ENCODE measurements at places on chromosomes 11 and 22. TPM values are rescaled to one million over a fixed set of nuclear protein-coding genes. Genes with fewer than 3 reads are reported as not detected.

The GAB4 gene
- total RNA-seq: not detected

The FLRT1 gene
- total RNA-seq: not detected

The FAM227A gene
- 0.75 TPM for total RNA-seq

The TCN2 gene
- total RNA-seq: 0.11 TPM

The DRD4 gene
- 0.22 TPM for total RNA-seq

The CFAP300 gene
- not detected for total RNA-seq

The ZNF408 gene
- total RNA-seq: 14.4 TPM

The C22orf23 gene
- total RNA-seq: 0.37 TPM

The SLC29A2 gene
- total RNA-seq: 8.5 TPM

The ASRGL1 gene
- 6.5 TPM for total RNA-seq

The KLHDC7B gene
- 6.2 TPM for total RNA-seq

The TREH gene
- total RNA-seq: not detected

The CD3G gene
- total RNA-seq: 167 TPM

The LDHAL6A gene
- not detected for total RNA-seq

The SCGB1A1 gene
- total RNA-seq: not detected

The CCDC89 gene
- 0.20 TPM for total RNA-seq

The RFPL1 gene
- not detected for total RNA-seq

The TTC9C gene
- 36.7 TPM for total RNA-seq

The PAMR1 gene
- total RNA-seq: not detected

The SLC7A4 gene
- 0.13 TPM for total RNA-seq

The LRRC10B gene
- total RNA-seq: not detected

The CSNK2A3 gene
- total RNA-seq: 2.6 TPM

The MMP1 gene
- not detected for total RNA-seq

The MYO7A gene
- 0.31 TPM for total RNA-seq

The OR52H1 gene
- total RNA-seq: not detected

The MGAT3 gene
- 0.27 TPM for total RNA-seq

The OR51I1 gene
- total RNA-seq: not detected

The SMC1B gene
- 0.38 TPM for total RNA-seq

The GDPD4 gene
- not detected for total RNA-seq

The CYB5R2 gene
- 0.80 TPM for total RNA-seq

The GALNT18 gene
- 1.3 TPM for total RNA-seq
